ENCODE measurements at places on chromosomes 5 and 9.

DNA sequence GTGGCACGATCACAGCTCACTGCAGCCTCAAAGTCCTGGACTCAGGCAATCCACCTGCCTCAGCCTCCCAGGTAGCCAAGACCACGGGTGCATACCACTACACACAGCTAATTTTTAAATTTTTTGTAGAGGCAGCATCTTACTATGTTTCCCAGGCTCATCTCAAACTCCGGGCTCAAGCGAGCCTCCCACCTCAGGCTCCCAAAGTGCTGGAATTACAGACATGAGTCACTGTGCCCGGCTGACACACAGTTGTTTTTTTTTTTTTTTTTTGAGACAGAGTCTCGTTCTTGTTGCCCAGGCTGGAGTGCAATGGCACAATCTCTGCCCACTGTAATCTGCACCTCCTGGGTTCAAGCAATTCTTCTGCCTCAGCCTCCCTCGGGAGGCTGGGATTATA lies 70.1 kb upstream of the CNOT6 start:
- no peak for DNase-seq

DNA sequence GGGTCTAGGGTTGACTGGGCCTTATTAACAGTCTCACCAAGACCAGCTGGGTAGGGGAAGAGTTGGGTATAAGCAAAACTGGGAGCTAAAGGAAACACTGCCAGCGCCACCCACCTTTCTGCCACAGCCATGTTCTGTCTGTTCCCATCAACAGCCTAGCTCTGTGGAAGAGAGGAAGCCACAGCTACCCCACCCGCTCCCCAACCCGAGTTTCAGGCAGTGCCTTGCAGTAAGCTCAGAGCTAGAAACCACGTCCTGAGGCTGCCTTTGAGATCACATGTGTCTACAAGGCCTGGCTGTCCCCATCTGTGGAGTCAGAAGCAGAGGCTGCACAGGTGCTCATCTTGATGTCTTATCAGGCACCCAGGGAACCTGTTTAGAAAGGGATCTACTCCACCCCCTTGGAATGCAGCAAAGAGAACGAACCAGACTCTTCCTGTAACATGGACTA lies 15.3 kb downstream of the HNRNPH1 start:
- DNase-seq: peak; percentile 60

- DNase-seq: no peak
Observed at GRCh38 chr5:113090336-113091106, 113.9 kb downstream of the DCP2 start.

DNA sequence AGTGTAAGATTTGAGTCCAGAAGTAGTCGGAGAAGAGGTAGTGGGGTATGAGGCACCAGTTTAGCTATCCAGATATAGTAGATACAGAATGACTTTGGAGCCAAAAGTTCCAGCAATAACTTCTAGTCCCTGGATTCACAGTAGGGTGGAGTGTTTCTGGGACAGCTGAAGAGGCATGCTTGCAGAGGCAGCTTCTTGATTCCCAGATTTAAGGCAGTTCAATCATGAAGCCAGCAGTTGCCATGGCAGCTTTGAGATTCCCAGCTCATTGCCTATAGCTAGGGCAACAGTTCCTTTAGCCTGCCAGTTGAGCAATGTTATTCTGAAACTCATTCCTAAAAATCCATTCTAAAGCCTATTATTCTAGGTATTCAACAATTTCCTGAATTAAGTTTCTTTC lies 79.2 kb downstream of the LIX1 start:
- DNase-seq: no peak

- DNase-seq: no peak
Observed at GRCh38 chr5:94911276-94911675, 292.8 kb downstream of the SLF1 start.

DNA sequence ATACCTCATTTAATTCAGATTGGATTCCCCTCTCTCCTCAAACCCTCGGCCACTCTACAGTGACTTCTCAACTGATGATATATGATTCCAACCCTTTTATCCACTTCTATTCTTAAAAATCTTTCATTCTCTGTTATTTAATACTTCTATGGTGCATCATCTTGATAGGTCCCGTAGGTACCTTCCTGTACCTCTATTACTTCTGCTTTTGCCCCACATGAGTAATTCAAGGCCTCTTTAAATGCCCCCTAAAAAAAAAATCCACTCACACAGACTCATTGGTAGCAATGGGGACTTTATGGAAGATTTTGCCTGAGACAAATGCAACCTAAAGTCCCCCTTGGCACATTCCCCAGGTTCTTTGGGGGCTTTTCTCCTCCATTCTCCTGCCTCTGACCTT lies 54.3 kb downstream of the FAM81B start:
- no peak for DNase-seq

DNA sequence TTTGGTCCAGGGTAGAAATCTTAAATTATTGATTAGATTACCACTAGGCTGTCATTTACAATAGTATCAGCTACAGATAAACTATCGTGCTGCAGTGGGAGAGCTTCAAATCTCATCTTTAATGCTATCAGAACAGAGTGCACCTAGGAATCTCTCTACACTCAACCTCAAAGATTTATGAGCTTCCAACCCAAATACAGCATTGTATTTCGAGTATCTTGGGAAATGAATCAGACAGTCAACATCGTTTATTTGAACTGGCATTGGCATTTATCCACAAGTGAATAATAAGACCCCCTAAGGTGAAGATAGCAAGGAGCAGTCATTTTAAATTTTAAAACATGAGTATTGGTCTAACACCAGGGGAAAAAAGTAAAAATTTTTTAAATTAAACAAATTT lies 1203.2 kb downstream of the CDH12 start:
- DNase-seq: no peak

DNA sequence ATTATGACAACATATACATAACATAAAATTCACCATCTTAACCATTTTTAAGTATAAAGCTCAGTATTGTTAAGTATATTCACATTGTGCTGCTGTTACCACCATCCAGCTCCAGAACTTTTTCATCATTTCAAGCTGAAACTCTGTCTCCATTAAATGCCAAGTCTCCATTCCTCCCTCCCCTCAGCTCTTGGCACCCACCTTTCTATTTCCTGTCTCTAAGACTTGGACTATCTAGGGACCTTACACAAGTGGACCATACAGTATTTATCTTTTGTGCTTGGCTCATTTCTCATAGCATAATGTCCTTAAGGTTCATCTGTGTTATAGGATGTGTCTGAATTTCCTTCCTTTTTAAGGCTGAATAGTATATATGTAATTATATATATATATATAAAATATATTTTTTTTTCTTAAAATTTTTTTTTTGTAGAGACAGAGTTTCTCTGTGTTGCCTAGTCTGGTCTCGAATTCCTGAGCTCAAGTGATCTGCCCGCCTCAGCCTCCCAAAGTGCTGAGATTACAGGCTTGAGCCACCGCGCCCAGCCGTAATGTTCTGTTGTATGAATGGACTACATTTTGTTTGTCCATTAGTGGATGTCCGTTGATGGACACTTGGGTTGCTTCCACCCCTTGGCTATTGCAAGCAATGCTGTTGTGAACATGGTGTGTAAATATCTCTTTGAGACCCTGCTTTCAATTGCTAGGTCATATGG lies 72.3 kb downstream of the EHMT1 start:
- DNase-seq: no peak

DNA sequence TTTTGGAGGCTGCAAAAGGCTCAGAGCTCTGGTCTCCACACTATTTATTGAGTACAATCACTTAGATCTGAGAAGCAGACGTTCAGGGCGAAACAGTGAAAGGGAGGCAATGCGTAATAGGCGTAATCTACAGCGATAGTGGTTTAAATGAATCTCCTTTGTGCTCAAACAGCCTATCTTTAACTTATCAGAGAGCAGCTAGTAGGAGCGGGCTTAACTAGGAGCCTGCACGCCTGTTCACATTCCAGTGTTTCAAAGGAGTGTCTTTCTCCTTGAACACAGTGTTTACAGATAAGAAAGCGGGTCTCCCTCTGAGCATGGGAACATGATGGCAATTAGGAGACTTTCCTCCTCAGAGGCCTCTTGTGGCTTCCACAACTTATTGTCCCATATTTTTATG lies 49.4 kb downstream of the AP3B1 start:
- no peak for DNase-seq

DNA sequence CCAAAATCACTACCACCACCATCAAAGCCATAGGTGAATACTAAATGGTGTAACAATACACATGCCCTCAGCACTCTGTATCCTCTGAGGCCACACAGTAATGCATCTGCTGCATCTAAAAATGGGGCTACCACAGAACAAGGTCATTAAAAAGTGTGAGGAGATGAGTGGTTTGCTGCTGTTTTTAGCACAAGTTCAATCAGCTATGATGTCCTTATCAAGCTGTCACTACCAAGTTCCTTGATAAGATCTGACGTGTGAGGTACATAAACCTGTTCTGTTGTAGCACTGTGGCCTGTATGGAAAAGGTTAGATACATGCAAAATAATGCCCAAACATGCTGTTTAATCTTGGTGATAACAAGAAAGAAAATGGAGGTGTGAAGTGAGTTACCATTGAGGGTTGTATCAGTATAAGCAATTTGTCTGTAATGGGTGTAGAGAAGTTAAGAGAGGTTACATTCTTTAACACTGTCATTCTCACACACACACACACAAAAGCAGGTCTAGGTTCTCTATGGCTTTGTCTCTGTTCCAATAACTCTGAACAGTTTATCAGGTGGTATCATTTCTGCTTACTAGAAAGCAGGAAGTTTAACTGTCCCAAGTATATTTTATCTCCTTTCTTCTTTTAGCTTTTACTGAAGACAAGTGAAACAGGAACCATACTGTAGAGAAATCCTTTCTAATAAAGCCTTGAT lies 252.9 kb downstream of the CWC27 start:
- no peak for DNase-seq

- DNase-seq: no peak
Observed at GRCh38 chr9:10674586-10674985, 61.8 kb upstream of the PTPRD start.

DNA sequence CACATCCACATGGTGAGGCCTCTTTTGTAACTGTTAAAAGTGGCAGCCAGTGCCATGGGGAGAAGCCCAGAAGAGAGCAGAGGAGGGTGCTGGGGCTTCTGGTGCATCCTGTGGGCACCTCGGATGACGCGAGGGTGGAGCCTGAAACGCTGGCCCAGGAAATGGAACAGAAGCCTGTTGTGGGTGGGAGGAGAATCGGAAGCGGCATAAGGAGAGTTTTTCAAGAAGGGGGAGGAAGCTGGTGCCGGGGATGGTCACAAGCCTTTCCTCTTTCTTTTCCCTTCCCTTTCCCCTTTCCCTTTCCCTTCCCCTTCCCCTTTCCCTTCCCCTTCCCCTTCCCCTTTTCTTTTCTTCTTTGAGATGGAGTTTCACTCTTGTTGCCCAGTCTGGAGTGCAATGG lies 12.9 kb downstream of the ANKRD33B start:
- DNase-seq: no peak

DNA sequence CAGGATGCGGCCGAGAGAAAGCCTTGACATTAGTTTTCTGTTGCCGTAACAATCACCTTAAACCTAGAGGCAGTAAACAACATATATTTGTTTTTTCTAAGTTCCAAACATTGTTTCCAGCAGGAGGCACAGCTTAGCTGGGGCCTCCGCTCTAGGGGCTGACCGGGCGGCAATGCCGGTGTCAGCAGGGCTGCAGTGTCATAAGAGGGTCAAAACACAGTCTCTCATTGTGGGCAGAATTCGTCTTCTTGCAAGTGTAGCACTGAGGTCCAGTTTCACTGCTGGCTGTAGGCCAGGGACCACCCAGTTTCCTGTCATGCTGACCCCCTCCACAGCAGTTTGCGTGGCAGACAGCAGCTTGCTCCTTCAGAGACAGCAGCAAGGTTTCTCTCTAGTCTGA lies 186.2 kb downstream of the PJA2 start:
- no peak for DNase-seq

GRCh38 chr5:126939887-126940286 lies 90.5 kb downstream of the MARCHF3 start:
- no peak for DNase-seq

DNA sequence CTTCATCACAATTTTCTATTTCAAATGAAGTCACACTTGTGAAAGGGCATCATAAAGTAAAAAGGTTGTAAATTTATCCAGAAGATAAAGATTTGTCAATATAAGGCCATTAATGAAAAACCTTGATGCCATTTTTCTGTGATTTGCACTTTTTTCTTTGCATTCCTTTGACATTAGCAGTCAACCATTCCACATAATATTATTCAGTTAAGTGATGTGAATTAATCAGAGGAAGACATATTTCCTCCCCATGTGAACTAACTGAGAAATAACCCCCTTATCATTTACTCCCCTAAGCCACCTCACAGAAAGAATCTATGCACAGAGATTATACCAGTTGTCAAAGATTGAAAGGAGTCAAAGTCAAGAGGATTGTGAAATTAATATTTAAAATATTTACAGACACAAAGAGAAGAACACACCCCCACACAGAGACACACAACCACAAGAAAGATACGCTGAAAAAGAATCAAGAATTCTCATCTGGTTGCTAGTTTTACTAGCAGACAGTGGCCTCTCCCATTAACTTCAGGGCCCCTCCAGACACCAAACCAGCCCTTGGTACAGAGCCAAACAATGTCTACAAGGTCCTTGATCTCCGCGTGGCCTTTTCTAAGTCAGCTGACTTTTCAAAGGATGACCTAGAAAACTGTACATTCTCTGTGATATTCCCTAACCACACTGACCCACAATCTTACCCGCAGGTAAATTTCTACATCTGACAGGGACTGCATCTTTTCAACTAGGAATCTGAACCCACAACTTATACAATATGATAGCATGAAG lies 29.5 kb downstream of the GNAQ start:
- DNase-seq: no peak

- no peak for DNase-seq
Observed at GRCh38 chr5:129384736-129385135, 75.4 kb upstream of the ADAMTS19 start.

- DNase-seq: no peak
Observed at GRCh38 chr5:14590949-14591348, 9.4 kb downstream of the OTULINL start.

GRCh38 chr5:68370196-68370595 lies 154.6 kb downstream of the PIK3R1 start:
- DNase-seq: no peak

DNA sequence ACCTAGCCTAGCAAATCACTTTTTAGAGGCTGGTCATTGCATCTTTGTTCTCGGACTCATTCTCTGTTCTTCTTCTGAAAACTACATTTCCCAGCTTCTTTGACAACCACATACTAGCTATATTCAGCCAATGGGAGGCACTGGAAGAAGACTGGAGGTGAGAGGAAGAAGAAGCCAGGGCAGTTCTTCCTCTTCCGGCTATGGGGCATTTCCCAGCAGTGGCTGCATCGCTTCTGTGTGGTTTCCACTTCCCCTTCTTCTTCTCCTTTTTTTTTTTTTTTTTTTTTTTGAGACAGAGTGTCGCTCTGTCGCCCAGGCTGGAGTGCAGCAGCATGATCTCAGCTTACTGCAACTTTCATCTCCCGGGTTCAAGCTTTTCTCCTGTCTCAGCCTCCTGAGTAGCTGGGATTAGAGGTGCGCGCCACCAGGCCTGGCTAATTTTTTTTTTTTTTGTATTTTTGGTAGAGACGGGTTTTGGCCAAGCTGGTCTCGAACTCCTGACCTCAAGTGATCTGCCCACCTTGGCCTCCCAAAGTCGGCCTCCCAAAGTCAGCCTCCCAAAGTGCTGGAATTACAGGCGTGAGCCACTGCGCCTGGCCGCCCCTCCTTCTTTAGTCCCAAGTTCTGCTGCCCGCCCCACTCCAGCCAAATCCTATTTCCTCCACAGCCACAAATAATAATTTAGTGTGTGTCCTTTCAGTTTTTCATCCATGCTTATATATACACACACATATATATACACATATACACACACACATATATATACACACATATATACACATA lies 6.9 kb upstream of the UBAP1 start:
- peak; percentile 77 for DNase-seq

GRCh38 chr5:179731791-179732411 lies 721 bp upstream of the MAML1 start:
- no peak for DNase-seq
